Epithelial cell of esophagus (primary cell): ENCODE measurements at places on chromosomes 7 and 10.

DNA sequence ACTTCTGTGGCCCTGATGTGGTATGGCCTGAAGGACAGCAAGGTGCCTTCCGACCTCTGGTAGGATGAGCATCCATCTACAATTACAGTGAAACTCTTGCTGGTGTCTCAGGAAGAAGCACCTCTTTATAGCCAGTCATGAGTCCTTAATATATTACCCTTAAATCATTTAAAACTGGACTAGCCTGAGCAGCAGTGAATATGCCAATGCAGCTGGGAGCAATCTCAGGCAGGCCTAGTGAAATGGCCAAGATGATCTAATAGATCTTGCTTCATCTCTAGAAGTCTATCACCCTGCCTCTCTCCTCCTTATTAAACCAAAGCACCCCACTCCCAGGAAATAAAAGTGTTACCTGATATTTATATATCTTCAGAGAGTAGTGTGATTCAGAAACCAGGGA is 66.7 kb upstream of the SORCS3 start:
- DNase-seq = peak; percentile 28

DNA sequence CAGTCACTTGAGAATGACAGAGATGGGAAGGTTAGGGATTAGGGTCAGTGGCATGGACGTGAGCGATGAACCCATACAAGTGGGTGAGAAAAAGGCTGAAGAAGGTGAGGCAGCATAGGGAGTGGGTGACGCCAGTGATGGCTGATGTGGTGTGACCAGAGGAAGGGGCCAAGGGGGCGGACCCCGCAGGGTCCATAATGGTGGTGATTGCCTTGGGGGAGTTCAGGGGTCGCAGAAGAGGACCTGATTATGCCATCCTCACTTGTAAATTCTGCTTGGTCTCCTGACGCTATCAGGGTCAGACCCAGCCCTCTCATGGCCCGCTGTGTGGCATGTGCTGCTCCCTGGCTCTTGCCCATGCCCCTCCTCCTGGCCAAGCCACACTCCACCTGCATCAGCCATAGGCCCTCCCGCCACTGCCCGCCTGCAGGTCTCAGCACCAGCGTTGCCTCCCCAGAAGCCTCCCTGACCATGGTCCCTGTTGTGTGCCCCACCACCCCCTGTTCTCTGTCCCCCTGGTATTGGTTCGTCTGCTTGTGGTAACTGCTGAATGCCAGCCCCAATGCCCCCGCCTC is 235.7 kb downstream of the EBF3 start:
- DNase-seq = no peak

DNA sequence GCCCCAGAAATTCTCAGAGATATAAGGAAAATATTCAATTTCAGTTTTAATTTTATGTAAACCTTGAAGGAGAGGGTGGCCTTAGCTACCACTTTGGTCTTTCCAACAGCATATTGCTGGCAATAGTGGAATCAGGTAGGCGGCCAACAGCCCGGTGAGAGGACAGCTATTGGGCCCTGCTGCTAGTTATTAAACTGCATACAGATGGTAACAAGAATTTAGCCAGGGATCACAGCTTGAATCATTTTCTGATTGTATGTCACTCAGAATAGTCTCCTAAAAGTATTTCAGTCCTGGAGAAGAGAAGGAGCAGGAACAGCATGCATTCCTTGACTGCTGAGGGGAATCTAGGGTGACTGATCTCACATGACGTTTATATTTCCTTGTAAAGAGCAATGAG is 261.4 kb upstream of the SMIM30 start:
- DNase-seq = no peak

DNA sequence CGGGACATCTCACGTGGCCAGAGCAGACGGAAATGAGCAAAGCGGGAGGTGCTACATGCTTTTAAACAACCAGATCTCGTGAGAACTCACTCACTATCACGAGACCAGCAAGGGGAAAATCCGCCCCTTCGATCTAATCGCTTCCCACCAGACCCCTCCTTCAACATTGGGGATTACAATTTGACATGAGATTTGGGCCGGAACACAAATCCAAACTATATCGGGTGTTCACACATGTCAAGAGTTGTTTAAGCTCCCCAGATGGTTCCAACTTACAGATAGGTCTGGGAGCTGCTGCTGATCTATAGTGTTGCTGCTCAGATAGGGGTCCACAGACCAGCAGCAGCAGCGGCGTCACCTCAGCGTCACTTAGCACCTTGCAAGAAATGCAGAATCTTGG is 194.9 kb downstream of the GPAM start:
- no peak for DNase-seq

DNA sequence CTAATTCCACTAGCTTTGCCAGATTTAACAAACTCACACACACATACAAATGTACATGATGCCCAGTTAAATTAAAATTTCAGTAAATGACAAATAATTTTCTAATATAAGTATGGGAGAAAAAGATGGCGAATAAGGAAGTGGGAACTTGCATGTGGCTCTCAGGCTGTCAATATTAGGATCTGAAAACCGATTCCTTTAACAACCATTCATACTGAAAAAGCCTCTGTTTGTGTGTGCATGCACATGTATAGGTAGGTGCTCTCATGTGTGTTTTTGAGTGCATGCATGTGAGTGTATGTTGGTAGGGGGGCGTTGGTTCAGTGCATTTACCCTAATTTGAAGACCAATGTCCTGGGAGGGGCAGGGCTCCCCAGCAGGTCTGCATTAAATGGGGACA is 125.3 kb downstream of the HTR7 start:
- no peak for DNase-seq

- peak; percentile 63 for DNase-seq
These were observed 24.6 kb downstream of the TBXAS1 start for GRCh38 chr7:139853506-139854123.

- no peak for DNase-seq
These were observed 112.8 kb downstream of the DOCK4 start for GRCh38 chr7:112093409-112093808.

- no peak for DNase-seq
These were observed 44.4 kb downstream of the UNC5B start for GRCh38 chr10:71256661-71257318.

DNA sequence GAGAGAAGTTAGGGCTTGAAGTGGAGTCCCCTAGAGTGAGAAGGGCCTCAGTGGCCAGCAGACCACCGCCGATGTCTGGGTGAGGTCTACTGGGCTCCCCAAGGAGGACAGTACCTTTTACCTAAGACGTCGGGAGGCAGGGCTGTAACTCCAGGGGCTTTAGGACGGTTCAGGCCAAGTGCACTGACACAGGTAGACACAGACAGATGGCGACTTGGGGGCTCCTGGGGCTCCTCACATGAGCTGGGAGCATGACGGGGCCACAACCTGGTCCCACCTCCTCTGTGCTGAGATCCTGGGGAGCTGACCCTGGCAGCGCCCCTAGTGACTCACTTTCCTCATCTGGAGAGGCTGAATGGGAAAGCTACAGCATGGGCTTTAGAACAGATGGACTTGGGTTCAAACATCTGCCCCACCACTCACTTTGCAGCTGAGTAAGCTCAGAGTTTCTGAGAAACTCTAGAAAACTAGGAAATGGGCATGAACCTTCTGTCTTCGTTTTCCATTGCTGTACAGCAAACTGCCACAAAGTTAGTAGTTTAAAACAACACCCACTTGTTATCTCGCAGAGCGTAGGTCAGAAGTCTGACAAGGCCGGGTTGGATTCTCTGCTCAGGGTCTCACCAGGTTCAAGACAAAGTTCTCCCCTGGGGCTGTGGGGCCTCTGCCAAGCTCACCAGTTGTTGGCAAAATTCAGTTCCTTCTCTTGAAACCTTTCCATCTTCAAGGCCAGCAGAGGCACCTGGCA is 4.7 kb upstream of the COMTD1 start:
- no peak for DNase-seq

DNA sequence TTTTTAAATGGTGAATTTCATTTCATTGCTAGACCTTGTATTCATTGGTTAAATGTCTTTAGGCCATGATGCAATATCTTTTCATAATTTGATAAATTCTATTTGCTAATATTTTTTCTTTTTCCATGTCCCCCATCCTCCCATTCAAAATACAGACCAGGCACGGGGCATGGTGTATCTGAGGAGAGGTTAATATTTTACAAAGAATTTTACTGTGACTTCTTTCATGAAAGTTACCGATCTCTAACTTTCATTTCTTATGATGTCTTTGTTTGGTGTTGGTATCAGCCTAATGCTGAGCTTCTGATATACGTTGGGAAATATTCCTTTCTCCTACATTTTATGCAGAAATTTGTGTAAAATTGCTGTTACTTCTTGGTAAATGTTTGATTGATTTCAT is 216.7 kb upstream of the IGFBP3 start:
- no peak for DNase-seq

- no peak for DNase-seq
These were observed 28.5 kb downstream of the OSBPL3 start for GRCh38 chr7:24951441-24951980.

DNA sequence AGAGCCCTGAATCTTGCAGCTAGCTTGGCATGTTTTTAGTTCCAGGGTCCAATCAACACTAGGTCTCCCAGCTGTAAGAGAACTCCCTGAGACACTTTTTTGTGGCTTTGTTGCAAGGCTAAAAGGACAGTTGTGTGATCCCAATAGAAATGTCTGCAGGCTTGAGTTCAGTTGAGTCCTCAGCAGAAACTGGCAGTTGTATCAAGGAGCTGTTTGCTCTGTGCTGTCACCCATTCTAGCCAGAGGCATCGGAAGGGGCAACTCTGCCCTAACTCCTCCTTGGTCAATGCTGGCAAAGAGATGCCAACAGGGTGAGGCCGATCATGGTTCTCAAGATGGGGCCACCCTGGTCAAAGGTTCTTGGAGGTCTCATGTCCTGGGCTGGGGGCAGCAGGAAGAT is 224.1 kb downstream of the BUB3 start:
- no peak for DNase-seq

DNA sequence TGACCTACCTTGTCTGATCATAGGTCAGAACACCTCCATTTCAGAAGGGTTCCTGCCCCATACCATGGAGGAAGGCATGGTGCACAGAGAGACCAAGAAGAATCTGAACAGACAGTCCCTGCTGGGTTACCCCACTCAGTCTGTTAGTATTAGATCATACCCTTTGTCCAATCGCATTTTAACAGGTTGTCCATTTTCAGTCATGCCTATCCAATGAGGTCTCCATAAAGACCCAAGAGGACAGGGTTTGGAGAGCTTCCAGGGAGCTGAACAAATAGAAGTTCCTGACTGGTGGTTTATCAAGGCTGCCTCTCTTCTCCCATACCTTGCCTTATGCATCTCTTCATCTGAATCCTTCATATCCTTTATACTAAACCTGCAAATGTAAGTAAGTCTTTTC is 21.2 kb upstream of the SLC16A12 start:
- DNase-seq = no peak

GRCh38 chr10:75651417-75651816 is 220.0 kb downstream of the LRMDA start:
- DNase-seq = peak; percentile 68

DNA sequence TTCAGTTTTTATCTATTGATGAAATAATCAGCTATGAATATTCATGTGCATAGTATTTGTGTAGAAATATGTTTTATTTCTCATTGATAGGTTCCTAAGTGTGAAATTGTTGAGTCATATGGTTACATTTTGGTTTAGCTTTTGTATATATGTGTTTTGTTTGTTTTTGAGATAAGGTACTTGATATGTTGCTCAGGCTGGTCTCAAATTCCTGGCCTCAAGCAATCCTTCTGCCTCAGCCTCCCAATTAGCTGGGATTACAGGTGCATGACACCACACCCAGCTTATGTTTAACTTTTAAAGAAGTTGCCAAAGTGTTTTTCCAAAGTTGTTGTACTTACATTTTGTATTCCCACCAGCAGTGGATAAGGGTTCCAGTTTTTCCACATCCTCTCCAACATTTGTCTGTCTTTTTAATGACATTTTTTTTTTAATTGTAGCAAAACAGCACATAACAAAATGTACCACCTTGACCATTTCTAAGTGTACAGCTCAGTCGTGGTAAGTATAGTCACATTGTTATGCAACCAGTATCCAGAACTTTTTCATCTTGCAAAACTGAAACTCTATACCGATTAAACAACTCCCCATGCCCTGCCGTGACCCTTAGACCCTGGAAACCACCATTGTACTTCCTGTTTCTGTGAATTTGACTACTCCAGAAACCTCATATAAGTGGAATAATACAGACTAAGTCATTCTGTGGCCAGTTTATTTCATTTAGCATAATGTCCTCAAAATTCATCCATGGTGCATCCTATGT is 12.6 kb upstream of the UBE2D1 start:
- peak; percentile 15 for DNase-seq

DNA sequence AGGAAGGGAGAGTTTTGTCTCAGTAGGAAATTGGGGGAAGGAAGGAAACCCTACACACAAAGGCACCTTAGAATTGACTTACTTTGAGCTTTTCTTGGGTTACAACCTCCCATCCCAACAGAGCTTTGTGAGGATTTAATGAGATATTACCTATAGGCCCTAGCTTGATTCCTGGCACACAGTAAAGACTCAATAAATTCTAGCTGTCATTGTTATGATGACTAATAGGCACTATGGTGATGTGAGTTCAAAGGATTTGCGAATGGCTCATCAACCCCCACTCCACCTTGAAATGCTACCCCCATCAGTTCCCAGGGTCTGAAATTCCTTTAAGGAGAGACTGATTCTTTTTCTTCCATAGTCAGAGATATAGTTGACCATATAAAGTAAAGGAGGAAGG is 67.9 kb upstream of the SMNDC1 start:
- DNase-seq = peak; percentile 68

GRCh38 chr7:36788825-36789470 is 64.7 kb upstream of the AOAH start:
- DNase-seq = no peak

GRCh38 chr7:20542594-20542993 is 72.9 kb upstream of the ABCB5 start:
- DNase-seq = peak; percentile 86

DNA sequence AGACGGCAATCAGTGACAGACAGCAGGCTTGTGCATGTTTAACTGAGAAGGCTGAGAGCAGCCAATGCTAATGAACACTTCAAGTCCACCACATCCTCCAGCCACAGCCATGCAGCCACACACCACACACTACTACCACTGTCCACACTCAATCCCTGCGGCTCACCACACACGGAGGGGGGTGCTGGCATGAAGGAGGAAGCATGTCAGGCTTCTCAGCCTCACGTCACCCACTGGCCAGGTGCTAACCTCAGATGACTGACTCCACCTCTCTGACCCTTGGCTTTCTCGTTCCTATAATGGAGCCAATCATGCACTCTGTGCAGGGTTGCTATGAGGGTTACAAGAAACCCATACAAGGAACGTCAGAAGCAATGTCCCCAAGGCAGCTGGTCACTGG is 165.4 kb upstream of the RNF32 start:
- no peak for DNase-seq
